Stimulated activated CD4-positive, alpha-beta T cell treated with anti-CD3 and anti-CD28 coated beads, Interleukin-1b, Interleukin-23, amount 100 ng/mL, for 1 hour (primary cell): ENCODE measurements at places on chromosomes 6 and 20.

DNA sequence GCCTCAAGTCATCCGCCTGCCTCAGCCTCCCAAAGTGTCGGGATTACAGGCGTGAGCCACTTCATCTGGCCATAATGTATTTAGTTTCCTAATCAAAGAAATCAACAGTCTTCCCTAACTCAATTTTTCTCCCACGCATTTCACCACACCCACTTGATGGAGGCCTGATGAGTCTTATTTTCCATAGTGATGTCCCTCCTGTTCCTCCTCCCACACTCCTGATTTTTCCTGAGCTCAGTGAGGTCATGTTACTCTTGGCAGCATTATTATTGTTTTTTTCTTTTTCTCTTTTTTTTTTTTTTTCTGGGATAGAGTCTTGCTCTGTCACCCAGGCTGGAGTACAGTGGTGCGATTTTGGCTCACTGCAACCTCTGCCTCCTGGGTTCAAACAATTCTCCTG lies 8.9 kb downstream of the ABRACL start:
- DNase-seq: no peak

DNA sequence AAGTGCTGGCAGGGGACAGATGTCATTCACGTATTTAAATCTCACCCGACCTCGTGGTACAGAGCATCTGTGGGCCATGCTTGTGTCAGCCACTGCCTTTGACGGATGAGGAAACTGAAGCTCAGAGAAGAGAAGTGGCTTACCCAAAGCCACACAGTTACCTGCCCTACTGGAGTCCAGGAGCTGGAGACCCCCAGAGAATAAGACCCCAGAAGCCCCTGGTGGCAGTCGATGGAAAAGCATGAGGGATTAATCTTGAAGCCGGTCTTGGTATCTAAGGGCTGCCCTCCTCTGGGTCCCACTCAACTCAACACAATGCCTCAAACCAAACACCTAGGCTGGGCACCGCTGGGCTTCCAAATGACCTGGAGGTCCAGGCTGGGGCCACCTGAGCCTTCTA lies 83.1 kb downstream of the GRM4 start:
- no peak for DNase-seq

GRCh38 chr6:168411793-168412192 lies 29.2 kb upstream of the SMOC2 start:
- no peak for DNase-seq

DNA sequence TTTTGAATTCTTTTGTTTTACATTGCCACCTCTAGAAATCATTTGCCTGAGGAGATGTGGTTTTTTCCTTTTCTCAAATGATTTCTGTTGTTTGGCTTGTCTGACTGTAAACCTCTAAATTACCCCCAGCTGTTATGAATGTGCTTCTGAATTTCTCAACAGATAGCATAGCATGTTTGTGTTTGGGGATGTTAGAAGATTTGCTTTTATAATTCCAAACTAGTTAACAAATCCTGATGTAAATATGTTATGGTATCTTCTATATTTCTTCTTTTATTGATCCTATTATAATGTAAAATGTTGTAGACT lies 31.6 kb upstream of the EZR start:
- no peak for DNase-seq

- DNase-seq: no peak
These were observed 83.2 kb downstream of the LAMP5 start for GRCh38 chr20:9597547-9597946.

DNA sequence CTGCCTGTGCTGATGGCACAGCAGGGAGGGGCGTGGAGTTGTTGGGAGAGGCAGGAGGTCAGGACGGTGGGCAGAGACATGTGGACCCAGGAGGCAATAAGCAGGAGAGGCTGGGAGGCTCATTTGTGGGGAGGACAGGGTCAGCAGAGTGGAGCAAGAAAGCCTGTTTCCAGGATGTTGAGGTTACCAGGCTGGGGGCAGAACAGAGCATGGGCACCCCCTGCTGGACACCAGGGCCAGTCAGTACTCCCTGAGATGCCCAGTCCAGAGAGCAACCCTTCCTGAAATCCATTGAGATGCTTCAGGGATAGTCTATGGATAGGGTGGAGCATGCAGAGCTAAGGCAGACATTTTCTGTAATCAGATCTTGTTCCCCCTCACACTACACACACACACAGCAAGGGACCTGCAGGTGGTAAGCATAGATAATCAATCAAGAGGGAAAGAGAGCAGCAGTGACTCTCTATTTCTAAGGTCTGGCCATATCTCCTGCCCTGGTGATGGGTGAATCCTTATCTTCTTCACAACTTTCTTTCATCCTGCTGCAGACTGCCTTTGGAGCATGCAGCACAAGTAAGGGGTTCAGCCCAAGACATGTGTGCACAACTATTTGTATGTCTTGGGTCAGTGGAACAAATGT lies 41.7 kb downstream of the MOCS1 start:
- DNase-seq: no peak

DNA sequence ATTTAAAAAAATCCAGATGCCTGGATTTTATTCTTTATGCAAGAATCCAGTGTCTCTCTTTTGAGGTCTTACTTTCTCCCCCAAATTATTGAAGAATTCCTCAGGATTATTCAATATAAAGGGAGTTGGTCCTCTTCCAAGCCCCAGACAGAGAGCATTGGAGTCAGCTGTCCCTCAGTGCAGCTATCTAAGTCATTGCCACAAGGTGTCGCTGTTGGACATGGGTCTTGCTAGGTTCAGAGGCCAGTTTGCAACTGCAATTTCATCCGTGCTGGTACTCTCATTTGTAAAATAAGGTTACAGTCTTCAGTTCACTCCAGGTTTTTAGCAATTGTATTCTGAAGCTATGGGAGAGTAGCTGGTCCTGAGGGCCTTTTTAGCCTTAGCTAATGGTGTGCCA lies 27.8 kb downstream of the CCN2 start:
- no peak for DNase-seq

- DNase-seq: no peak
These were observed 731 bp downstream of the MAK start for GRCh38 chr6:10837622-10837994.

- DNase-seq: no peak
These were observed 23.1 kb downstream of the TRIM27 start for GRCh38 chr6:28900577-28901256.

GRCh38 chr6:33057222-33058150 lies 16.0 kb downstream of the HLA-DPA1 start:
- DNase-seq: no peak

- DNase-seq: no peak
These were observed 1.7 kb upstream of the BLCAP start for GRCh38 chr20:37529214-37529967.

GRCh38 chr6:34705241-34705640 lies 8.7 kb upstream of the ILRUN start:
- DNase-seq: no peak

DNA sequence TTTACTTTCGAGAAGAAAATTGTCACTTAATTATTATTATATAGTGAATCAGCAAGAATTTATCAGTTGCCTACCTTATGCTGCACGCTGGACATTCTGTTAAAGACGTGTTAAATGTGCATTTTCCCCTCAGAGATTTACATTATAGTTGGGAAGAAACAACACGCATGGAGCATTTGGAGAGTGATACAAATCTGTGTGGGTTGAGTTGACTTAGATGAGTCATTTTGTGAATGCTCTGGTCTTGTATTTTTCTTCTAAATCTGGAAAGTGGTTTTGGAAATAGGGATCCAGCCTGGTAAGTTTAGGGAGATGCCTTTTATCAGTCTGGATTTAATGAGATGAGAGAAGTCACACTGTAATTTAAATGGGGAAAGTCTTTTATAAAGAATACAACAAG lies 24.0 kb upstream of the SMIM26 start:
- DNase-seq: no peak

- no peak for DNase-seq
These were observed 433.9 kb upstream of the MAP3K7 start for GRCh38 chr6:91020744-91021143.

- no peak for DNase-seq
These were observed 3.0 kb upstream of the ZBTB22 start for GRCh38 chr6:33320315-33321181.
